ENCODE measurements at places on chromosomes 11 and 22.

GRCh38 chr11:96361778-96362177, 18.8 kb upstream of the MAML2 start:
- no peak for DNase-seq

- DNase-seq, result no peak
Measured at GRCh38 chr11:80028998-80029397, 588.2 kb upstream of the TENM4 start.

DNA sequence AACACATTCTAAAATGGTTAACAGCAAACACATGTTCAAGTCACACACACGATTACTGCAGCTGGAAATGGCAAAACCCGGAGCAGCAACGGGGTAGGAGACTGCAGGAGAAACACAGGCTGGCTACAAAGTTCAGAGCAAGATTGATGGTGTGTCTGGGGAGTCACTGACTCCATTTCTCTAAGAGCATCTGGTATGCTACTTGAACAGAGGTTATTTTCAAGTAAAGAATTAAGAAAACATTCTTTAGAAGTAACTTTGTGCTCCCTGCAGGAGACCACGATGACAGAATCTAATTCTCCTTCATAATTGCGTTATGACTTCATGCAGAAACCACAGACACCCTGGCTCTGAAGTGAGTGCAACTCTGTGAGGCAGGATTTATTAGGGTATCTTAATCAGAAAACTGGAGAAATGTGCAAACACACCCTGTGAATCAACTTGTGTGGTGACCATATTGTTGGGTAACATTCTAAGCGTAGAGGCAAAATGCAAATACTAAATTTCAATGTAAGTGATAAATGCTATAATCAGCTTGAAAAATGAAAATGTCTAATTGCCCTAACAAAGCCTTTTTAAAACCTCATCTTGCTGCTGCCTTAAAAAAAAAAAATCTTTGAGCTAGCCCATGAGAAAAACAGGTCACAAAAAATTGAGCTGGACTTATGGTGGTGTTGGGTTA, 303.0 kb downstream of the CADM1 start:
- no peak for DNase-seq

GRCh38 chr11:105670811-105671210, 60.9 kb downstream of the GRIA4 start:
- no peak for DNase-seq

- DNase-seq, result no peak
Measured at GRCh38 chr11:82848829-82849228, 51.4 kb downstream of the PRCP start.

DNA sequence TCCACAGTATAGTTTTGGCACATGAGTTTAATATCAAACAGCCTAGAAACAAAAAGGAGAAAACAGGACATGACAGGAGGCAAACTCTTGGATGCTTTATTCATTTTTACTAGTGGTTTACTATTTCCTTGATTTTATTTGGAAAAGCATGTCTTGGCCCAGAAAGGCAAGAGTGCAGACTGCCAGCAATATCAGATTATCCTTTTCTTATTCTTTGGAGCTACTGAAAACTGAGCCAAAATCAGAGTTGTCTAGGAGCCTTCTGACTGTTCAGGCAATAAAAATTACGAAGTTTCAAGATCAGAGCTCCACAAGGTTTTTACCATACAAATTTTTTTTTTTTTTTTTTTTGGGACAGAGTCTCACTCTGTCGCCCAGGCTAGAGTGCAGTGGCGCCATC, 16.0 kb downstream of the CELF1 start:
- no peak for DNase-seq

Data from stimulated activated CD4-positive, alpha-beta T cell treated with anti-CD3 and anti-CD28 coated beads, Interleukin-2, amount 100 ng/mL, for 48 hours (primary cell).